ENCODE measurements at places on chromosomes 1 and 21.

GRCh38 chr1:192546596-192547190, 28.9 kb upstream of the RGS1 start:
- DNase-seq, result no peak

- DNase-seq, result no peak
Observed at GRCh38 chr1:203040513-203041275, 14.4 kb downstream of the PPFIA4 start.

- DNase-seq, result no peak
Observed at GRCh38 chr1:206735553-206736031, 35.0 kb upstream of the IL19 start.

DNA sequence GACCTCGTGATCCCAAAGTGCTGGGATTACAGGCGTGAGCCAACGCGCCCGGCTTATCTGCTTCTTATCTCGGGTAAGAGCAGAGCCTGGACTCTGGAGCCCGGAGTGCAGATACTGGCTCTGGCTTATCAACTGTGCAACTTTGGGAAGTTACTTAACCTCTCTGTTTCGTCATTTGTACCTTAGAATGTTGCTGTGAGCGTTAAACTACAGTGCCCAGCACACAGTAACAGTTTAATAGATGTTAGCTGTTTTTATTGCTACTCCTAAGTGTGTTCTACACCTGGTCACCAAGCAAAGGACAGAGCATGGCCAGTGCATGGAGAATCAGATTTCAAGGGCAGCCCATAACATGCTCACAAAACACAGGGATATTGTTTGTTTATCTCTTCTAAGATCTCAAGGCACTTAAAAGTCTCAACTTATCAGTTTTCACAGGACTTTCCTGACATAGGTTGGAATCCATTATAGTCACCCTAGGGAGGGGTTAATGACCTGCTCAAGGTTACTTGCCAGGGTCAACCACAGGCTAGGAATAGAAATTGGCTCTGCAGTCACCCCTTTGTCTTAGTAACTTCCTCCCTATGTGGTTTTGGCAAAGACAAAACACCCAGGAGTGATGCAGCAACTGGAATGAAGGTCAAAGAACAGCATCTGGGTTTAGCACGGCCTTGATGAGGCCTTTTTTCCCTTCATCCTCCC, 22.5 kb upstream of the SRP9 start:
- DNase-seq, result peak; percentile 28

- peak; percentile 25 for DNase-seq
Observed at GRCh38 chr1:50279622-50280330, 143.5 kb downstream of the DMRTA2 start.

- DNase-seq, result no peak
Observed at GRCh38 chr1:54249819-54250435, 50.0 kb downstream of the MRPL37 start.

GRCh38 chr1:66326867-66327266, 207.1 kb upstream of the SGIP1 start:
- no peak for DNase-seq

GRCh38 chr1:228350831-228351781, 55.5 kb downstream of the TRIM11 start:
- no peak for DNase-seq

GRCh38 chr1:172566196-172566997, 33.4 kb downstream of the SUCO start:
- no peak for DNase-seq

DNA sequence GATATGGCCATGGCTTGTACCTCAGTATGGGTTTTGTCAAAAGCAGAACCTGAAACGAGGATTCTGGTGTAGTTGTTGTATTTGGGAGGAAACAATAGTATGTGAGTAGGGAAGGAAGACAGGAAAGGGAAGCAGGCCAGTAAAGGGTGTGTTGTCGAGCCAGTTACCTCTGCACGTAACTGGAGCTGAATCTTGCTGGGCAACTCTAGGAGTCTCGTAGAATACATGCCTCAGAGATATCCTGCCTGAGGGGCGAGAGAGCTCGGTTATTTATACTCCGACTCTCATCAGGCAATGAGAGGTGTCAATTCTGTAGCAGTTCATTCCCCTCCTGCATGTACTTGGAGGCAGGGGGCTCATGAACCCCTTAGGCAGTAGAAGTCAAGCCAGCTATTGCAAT, 45.9 kb upstream of the KIF26B start:
- no peak for DNase-seq

- DNase-seq, result no peak
Observed at GRCh38 chr1:108845991-108846390, 10.9 kb downstream of the AKNAD1 start.

DNA sequence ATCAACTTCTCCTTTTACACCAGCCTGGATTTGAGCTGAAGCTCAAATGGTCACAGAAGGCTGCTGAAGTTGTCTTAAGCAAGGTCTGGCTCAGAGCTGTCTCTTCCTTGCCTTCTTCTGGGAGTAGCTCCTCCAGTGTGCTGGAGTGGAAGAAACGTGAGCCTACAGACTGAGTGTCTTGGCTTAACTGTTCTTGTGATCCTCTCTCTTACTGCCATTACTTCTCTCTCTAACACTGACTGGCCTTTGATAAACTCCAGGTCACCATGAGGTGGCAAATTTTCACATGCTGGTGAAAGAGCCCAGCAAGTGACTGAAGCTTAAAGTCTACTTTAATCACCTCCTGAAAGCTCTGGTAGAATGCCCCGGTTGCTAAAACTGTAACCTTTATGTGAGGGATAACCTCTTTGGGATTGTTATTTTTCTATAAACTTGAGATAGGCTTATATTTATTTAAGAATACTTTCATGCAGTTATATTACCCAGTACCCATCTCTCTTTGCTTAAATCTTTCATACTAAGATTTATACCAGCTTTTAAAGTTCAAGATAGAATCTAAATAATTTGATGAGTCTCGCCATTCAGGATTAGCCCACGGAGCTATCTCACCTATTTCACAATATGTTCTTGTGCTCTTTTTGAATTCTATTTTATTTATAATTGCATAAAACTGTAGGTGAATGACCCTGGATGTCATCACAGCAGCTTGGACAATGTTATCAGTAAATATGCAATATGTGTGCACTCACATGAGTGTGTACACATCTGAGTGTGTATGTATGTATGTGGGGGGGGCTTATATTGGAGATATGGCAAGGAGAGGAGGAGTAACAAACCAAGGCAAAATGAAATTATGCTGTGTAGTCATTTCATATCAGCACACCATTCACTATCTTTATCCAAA, 924.0 kb downstream of the LTN1 start:
- no peak for DNase-seq

DNA sequence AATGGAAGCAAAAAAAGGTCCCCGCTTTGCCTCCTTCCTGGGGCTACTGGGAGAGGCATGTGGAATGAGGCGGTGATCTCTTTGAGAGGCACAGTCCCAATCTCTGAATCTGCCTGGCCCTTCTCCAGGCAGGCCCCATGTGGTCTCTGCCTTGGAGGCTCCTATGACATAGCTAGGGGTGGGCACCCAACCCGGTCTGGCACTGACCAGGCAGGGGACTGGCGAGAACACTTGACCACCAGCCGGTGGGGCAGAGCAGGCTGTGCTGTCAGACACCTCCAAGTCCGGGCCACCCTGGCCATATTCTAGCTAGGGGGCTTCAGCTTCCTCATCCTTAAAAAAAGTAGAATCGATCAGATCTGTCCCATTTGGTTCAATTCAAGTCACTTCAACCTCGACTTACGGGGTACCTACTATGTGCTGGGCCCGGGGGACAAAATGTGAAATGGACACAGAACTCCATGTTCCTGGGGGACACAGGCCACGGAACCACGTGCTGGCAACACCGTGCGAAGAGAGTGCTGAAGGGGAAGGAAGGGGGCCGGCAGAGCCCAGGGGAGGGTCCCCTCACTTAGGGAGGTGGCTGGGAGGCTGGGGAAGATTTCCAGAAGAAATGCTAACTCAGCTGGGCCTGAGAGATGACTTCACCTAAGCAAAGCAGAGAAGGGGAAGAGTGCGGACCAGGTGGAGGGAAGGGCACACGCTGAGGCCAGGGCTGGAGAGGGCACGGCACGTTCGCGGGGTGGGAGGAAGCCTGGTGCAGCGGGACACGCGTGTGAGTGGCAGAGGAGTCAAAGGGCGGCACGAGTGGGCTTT, 33.3 kb downstream of the HSPG2 start:
- DNase-seq, result no peak

DNA sequence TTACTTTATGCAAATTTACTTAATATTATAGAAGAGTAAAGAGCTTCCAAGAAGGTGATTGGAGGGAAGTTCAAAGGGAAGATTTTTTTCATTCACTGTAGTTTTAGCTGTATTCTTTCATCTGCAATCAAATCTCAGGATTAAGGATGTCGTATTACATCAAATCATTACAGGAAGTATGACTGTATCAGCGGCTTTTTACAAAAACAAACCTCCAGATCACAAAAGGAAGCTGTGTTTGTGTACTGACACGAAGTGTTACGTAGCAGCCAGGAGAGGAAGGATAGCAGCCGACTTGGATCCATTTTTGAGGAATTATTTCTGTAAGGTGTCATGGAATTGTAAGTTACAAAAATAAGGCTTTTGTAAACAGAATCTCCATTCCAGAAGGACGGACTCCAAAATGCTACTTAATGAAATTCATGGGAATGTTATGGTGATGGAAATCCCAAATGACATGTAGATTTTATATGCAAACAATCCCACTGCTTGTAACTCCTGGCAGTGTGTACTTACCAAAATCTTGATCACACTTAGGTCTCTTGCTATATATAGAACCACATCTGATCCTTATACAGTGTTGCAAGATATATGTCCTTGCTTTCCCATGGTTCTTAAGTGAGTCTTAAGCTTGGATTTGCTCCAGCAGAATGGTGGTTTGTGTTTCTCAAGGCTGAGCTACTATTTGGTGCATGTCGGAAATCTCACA, 49.8 kb downstream of the KCNJ15 start:
- DNase-seq, result no peak

DNA sequence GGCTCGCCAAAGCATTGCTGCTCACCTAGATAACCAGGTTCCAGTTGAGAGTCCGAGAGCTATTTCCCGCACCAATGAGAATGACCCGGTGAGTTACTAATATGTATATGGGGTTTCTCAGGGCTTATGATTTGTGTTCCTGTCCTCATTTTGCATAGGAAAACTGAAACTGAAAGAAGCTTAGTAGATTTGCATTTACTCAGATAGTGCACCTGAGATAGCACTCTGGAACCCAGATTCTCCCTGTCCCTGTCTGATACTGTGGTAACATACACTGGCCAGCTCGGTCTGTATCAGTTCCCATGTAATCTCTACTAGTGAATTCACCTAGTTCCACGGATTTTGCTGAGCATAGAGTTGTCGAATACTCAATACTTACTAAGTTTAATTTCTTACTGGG, 28.1 kb downstream of the DAP3 start:
- DNase-seq, result no peak

GRCh38 chr21:36647279-36648093, 51.4 kb upstream of the SIM2 start:
- DNase-seq, result no peak

GRCh38 chr1:118877668-118878396, 110.3 kb downstream of the TBX15 start:
- no peak for DNase-seq

DNA sequence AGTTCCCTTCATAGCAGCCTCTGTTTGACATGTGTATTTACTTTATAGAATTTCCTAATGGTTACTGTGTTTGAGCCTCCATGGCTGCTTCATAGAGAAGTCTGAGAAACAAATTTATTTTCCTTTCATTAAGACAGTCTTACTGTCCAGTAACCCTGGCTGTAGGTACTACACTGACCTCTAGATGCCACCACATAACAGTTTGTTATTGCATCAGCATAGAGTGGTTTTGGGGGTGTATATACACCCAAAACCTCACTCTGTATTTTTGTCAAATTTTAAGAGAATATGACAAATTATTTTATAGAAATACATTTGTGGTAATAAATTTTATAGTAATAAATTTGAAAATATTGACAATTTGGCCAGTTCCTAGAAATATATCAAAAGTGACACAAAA, 57.3 kb downstream of the OBSCN start:
- DNase-seq, result no peak

- peak; percentile 73 for DNase-seq
Observed at GRCh38 chr1:8701794-8702471, 115.5 kb downstream of the RERE start.

GRCh38 chr1:246761396-246761795, 37.2 kb downstream of the SCCPDH start:
- DNase-seq, result no peak

DNA sequence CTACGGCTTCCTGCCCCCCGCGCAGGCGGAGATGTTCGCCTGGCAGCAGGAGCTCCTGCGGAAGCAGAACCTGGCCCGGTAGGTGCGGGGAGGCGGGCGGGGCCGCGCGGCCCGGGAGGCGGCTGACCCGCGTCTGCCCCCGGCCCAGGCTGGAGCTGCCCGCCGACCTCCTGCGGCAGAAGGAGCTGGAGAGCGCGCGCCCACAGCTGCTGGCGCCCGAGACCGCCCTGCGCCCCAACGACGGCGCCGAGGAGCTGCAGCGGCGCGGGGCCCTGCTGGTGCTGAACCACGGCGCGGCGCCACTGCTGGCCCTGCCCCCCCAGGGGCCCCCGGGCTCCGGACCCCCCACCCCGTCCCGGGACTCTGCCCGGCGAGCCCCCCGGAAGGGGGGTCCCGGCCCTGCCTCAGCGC, 16.6 kb downstream of the NOC2L start:
- no peak for DNase-seq

GRCh38 chr1:35285771-35286606, 17.5 kb downstream of the ZMYM4 start:
- DNase-seq, result no peak

GRCh38 chr1:235954306-235955283, 87.9 kb upstream of the LYST start:
- DNase-seq, result peak; percentile 75

DNA sequence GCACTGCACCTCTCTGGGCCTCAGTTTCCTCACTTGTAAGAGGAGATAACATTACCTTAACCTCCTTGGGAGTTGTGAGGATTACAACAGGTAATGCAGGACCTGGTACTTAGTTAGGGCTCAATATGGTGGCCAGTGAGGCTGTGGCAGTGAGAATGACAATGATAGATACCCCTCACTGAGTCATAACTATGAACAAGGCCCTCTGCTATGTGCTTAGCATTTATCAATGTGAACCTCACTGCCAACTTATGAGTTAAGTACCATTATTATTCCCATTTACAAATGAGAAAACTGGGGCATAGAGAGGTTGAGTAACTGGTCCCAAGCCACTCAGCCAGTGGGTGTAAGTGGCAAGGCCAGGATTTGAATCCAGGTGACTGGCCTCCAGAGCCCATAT, 64.4 kb downstream of the HMGB4 start:
- DNase-seq, result no peak

- no peak for DNase-seq
Observed at GRCh38 chr1:35945327-35945726, 14.4 kb downstream of the AGO3 start.

DNA sequence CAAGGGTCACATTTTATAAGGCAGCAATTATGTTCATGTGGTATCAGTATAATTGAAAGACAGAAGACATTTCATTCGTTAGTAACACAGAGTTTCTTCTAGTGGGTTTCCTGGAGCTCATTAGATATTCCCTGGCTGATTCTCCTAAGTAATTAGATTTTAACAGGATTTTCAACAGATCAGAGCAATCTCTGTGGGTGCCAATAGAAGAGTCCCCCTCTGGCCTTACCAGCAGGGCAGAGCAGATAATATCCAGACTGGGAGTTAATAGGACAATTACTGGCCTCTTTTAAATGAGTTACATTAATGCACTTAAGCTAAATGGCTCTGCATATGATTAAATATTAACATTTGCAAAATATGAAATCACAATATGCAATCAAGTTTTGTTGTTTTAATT, 74.2 kb upstream of the FOXD3 start:
- DNase-seq, result no peak

Data from DMS79 treated with DMSO at 0.1 percent for 48 hours (cell line).